Stimulated activated CD8-positive, alpha-beta memory T cell treated with anti-CD3 and anti-CD28 coated beads, Interleukin-12 subunit alpha, Interleukin-12 subunit beta, amount 100 ng/mL, for 1 hour (primary cell): ENCODE measurements at places on chromosomes 16 and 17.

DNA sequence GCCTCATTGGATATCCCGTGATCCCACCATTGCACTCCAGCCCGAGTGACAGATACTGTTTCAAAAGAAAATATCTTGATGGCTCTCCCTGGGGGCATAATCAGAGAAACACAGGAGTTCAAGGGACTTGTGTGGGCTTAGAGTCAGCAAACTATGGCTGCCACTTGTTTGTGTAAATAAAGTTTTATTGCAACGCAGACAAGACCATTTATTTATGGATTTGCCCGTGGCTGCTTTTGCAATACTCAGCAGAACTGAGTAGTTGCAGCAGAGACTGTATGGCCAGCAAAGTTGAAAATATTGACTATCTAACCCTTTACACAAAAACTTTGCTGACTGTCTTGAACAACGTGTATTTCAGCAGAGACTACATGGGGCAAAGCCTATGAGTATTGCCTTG lies 75.5 kb upstream of the GPRC5B start:
- no peak for DNase-seq

GRCh38 chr17:49632201-49632600 lies 45.7 kb downstream of the SPOP start:
- no peak for DNase-seq

DNA sequence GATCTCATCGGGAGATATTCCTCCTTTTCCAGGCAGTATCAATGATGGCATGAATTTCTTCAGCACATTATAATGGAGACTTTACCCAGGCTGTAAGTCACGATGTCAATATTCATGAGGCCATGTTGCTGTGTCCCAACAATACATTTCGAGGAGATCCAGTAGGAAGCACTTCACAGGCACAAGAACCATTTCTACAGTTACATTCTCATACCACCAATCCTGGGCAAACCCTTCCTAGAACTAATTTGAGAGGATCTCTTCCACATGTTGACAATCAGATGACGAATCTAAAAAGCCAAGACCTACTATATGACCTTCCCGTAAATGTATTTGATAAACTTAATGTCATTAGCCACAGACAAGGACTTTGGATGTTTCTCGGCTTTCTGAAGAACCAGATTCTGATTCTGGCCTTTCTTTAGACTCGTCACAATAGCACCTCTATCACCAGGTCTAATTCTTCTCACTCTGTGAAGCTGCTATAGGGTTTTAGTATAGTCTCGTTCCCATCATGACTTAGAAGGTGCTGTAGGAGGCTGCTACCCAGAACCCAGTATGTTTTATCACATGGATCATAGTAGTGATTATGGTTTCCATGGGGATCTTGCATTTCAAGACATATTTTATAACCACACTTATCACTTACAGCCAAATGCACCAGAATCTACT lies 40.2 kb downstream of the C16orf87 start:
- DNase-seq: no peak

DNA sequence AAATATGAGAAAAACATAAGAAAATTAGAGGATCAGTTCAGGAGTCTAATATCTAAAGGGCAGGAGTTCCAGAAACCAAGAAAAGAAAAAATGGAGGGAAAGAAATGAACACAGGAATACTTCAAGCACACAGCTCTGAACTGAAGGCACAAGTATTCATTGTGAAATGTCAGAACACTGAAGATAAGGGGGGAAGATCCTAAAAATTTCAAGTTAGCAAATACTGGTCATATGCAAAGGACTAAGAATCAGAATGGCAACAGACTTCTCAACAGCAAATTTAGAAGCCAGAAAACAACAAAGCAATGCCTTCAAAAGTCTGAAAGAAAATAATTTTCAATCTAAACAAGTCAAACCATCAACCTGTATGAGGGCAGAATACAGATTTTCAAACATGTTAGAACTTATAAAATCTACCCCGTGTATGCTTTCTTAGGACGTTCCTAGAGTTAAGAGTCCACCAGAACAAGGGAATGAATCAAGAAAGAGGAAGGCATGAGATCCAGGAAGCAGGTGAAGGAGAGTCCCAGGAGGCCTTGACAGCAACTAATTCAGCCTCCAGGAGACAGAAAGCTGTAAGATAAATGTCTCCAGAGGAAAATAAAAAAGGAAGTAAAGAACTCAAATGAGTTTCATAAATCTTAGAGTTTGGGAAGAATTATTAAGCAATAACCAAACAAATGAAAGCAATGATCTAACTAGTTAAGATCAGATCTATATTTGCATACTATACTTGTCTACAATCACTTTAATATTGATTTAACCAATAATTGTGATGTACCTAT lies 2.8 kb downstream of the BRD7 start:
- no peak for DNase-seq

DNA sequence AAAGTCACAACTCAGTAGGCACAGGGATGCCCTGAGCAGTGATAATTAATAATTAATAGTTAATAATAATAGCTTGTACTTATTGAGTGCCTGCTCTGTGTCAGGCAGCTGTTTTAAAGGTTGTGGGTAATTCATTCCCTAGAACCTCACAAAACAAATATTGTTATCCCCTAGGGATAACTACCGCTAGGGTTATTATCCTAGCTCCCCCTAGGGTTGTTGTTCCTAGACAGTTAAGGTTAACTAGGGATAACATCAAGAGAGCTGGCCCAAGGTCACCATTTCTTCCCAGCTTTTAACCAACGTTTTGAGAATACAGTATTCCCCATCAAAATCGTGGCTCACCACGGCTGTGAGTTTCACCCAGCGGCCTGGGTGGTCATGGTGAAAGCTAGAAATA lies 180.1 kb downstream of the PRKCB start:
- no peak for DNase-seq

DNA sequence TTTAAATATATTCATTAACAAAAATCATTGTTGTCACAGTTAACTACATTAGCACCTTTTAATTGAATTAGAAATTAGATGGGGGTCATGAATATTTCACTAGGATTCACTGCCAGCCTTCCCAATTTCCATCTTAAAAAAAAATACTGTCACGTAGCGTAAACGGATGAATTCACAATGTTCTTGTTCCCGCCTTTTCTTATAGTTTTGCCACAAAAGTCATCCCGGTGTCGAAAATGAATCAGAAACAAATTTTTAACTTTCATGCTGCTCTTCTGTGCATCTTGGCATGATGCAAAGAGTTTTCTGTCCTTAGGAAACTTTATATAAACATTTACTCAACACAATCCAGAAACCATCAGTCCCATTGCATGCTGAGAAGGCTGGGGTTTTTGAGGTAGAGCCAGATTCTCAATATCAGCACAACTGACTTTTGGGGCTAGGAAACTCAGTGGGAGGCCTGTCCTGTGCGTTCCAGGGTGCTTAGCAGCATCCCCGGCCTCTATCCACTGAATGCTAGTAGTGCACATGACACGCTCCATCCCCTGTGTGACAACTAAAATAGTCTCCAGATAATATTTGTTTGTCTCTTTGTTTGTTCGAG lies 252.9 kb upstream of the XYLT1 start:
- no peak for DNase-seq

DNA sequence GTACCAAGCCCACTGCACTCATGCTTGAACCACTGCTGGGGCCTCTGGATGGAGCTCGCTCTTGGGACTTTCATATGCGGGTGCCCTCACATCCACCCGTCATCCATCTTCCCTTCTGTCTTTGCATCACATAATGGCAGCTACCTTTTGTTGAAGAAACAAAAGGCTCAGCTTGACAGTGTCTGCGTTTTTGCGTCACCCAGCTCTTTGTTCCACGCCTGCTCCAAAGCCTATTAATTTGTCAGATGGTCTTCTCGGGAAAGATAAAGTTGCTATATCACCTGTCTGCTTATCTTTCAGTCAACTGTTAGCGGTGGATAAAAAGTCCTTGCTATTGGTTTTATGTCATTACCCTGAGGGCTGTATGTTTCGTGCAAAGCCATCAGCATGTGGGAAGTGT lies 18.1 kb upstream of the BCO1 start:
- no peak for DNase-seq
